ENCODE measurements at places on chromosomes 11 and 22.

- peak; percentile 27 for DNase-seq
Measured at GRCh38 chr11:117827521-117828511, 3.3 kb upstream of the FXYD2 start.

GRCh38 chr11:11979488-11980117 lies 28.8 kb downstream of the DKK3 start:
- DNase-seq: no peak

GRCh38 chr11:128764424-128765095 lies 70.7 kb downstream of the FLI1 start:
- DNase-seq: no peak

- no peak for DNase-seq
Measured at GRCh38 chr11:69909561-69910518, 90.6 kb upstream of the FGF3 start.

DNA sequence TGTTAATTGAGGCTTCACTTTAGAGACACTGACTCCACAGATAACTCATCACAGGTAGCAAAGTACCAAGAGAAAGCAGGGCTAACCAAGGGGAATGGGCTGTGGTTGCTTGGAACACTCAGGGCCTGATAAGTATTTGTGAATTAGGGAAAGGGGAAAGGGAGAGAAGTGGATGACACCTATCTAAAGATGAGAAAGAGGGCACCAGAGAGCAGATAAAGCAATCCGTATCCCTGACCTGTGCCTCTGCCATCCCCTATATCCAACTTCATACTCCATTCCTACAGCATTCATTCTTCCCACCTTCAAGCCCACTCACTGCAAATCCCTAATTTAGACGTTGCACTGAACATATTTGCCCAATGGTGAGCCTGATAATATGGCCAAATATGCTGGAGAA lies 43.0 kb upstream of the API5 start:
- DNase-seq: no peak
